ENCODE measurements at places on chromosomes 5 and 9. TPM values are rescaled to one million over a fixed set of nuclear protein-coding genes. Genes with fewer than 3 reads are reported as not detected.

GRCh38 chr5:140253985-140254384 is 48.9 kb downstream of the PFDN1 start:
- H3K4me1 ChIP-seq, result peaks cover 35% of the 10 kb centered on the region
- no peak overlapping the region for H3K4me3 ChIP-seq
- H3K27ac ChIP-seq, result peak overlapping the region; percentile 4
- DNase-seq, result no peak
- no peaks in the 10 kb centered on the region for H3K27me3 ChIP-seq

DNA sequence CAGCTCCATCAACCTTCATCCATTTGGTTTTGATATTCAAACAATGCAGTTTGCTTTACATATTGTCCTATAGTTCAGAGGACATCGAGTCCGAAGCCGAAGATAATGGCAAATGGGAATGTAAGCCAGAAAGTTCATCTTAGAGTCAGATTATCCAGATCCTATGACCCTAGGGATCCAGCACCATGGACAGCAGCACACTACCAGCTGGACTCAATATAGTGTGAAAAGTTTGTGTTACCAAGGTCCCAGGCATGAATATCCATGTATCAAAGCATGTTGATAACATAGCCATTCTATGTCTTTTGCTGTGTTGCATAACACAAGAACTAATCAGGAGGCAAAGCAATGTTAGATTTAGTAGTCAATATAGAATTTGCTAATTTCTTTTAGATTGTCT is 46.3 kb downstream of the FSTL4 start:
- H3K36me3 ChIP-seq, result no peaks in the 10 kb centered on the region
- H3K27me3 ChIP-seq, result no peaks in the 10 kb centered on the region
- H3K27ac ChIP-seq, result no peak overlapping the region
- H3K4me3 ChIP-seq, result no peak overlapping the region

DNA sequence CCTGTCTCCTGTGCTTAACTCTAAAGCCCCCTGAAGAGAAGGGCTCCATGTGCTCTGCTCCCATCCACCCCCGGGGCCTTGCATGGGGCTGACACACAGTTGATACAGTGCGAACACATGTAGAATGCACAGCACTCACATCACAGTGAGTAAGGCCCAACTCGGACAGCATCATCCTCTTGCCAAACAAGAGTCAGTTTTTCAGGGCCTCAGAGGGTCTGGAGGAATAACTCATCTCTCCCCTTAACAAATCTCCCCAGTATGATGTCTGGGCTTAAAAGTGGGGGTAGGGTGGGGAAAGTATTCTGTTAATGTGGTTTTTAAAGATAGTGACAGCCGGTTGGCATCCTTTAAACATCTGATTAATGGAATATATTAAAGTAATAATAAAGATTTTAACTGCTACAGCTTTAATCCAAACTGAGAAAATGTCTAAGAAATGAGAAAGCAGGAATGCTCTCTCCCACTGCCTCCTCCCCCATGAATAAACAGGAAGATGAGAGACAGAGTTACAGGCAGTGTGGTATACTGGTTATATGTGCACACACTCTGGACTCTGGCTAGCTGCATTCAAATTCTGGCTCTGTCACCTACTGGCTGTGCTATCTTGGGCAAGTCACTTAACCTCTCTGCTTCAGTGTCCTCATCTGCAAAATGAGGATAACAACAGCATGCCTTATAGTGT is 22.5 kb downstream of the APBA1 start:
- no peaks in the 10 kb centered on the region for H3K27me3 ChIP-seq
- H3K4me3 ChIP-seq, result no peak overlapping the region
- H3K36me3 ChIP-seq, result no peaks in the 10 kb centered on the region
- peaks cover 15% of the 10 kb centered on the region for H3K4me1 ChIP-seq
- H3K27ac ChIP-seq, result peak overlapping the region; percentile 7

- no peak for DNase-seq
- H3K27me3 ChIP-seq, result no peaks in the 10 kb centered on the region
- H3K36me3 ChIP-seq, result no peaks in the 10 kb centered on the region
- no peak overlapping the region for H3K4me3 ChIP-seq
- no peaks in the 10 kb centered on the region for H3K4me1 ChIP-seq
These were observed 7.0 kb upstream of the MOCS2 start for GRCh38 chr5:53116597-53116996.

GRCh38 chr5:74322191-74322590 is 318.3 kb downstream of the ENC1 start:
- peaks cover 9% of the 10 kb centered on the region for H3K4me1 ChIP-seq
- H3K4me3 ChIP-seq, result no peak overlapping the region
- no peak overlapping the region for H3K27ac ChIP-seq
- H3K36me3 ChIP-seq, result no peaks in the 10 kb centered on the region
- DNase-seq, result no peak
- H3K27me3 ChIP-seq, result peaks cover 3% of the 10 kb centered on the region

DNA sequence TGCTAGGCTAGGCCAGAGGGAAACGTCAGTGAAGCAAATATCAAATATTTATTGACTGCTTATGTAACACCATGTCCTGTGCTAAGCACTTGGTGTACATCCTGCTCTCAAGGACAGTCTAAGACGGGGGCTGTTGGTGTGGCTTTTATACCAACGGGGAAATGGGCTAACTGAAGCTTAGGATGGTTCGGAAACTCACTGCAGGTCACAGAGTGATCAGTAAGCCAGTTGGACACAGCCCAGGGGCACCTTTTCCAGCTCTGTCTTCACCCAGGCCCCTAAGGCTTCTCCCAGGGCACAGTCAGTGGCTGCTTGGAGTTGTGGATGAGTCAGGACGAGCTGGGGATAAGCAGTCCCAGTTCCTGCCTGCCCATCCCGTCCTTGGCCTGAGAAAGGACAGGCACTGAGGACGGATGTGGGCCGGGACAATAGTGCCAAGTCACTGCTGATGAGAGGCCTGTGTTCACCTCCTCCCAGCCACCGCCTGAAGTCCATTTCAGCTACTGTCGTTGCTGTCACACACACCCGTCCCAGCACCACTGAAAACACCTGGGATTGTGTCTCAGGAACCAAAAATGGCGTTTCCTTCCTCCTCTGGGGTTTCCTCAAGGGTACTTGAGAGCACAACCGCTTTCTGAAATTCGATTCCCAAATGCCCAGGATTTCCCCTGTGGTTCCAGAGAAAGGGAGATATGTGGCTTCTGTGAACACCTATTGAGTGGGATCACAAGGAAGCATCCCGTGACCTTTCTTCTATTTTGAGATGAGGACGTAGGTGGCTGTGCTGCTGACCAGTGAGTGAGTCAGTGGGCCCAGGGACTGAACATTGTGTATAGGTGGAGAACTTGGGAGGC is 17.5 kb upstream of the SPRY4 start:
- peaks cover 17% of the 10 kb centered on the region for H3K4me1 ChIP-seq
- H3K27ac ChIP-seq, result peak overlapping the region; percentile 94
- no peaks in the 10 kb centered on the region for H3K27me3 ChIP-seq
- H3K36me3 ChIP-seq, result peaks cover 10% of the 10 kb centered on the region
- peak overlapping the region; percentile 32 for H3K4me3 ChIP-seq

GRCh38 chr5:1324719-1325190 is 20.1 kb downstream of the CLPTM1L start:
- peak; percentile 30 for DNase-seq
- H3K4me1 ChIP-seq, result no peaks in the 10 kb centered on the region
- H3K27ac ChIP-seq, result no peak overlapping the region
- H3K36me3 ChIP-seq, result peaks cover 46% of the 10 kb centered on the region
- H3K27me3 ChIP-seq, result no peaks in the 10 kb centered on the region

- no peaks in the 10 kb centered on the region for H3K4me1 ChIP-seq
- H3K4me3 ChIP-seq, result no peak overlapping the region
- H3K27ac ChIP-seq, result no peak overlapping the region
- H3K36me3 ChIP-seq, result no peaks in the 10 kb centered on the region
- no peaks in the 10 kb centered on the region for H3K27me3 ChIP-seq
- DNase-seq, result no peak
These were observed 39.7 kb downstream of the RAPGEF6 start for GRCh38 chr5:131595088-131596033.

DNA sequence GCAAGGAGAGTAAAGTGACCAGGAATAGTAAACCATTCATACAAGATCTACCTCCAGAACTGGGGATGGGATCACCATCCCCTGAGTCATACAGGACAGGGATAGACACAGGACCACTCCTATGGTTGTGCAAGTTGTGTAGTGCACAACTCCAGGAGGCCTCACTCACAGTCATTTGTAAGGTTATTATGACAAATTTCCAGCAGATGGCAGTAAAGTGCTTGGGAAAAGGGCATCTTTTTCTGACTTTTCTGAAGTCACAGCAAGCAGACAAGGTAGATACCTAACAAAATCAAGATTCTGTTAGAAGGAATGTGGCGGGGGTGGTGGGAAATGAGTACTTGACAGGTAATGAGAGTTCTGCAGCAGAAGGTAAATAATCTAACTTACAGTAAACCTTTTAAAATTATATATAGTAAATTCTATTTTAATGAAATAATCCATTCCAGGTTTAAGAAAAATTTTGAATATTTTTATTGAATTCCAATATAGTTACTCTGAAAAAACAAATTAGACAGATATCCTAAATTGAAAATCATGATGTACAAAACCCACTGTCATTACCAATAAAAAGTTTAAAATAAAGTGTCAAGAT is 16.7 kb upstream of the KIF27 start:
- peak; percentile 65 for DNase-seq
- H3K27me3 ChIP-seq, result no peaks in the 10 kb centered on the region
- no peak overlapping the region for H3K27ac ChIP-seq
- H3K4me1 ChIP-seq, result peaks cover 29% of the 10 kb centered on the region
- H3K4me3 ChIP-seq, result no peak overlapping the region

DNA sequence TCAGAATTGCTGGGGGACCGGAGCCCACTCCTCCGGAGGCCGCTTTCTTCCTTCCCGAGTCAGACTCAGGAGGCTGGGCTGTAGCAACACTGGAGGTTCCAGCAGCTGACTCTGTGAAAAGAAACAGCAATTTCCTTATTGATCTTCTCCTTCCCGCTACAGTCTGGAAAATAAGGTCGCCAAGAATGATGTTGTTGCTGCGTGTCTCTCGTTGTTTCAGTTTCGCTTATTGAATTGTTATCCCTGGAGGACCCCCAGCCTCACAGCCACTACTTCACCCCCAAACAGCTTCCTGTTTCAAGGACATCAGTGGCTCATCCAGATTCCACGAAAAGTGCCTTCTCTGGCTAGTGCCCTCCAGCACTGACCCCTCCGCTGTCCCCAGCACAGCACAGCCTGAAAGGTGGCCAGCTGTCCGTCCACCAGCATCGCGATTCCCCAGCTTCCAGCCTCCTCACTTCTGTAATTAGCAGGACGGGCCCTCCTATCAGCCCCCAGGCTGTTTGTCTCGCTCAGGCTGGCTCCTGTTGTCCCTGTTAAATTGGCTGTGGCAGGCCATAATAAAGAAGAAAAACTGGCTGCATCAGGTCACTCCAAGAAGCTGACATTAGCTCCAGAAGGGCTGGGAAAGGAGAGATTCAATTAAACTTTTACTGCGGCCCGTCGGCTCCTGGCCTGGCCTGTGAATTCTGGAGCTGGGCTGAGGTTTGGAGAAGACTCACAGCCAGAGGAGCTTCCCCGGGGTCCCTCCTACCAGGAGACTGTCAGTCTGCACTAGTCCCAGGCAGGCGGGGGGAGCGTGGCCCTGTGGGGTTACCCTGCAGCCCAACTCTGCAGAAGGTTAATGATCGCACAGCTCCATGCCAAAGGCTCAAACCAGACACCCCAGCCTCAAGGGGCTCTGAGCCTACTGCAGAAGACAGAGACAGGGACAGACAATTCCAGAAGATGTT is 40.5 kb downstream of the OLFM1 start:
- no peak overlapping the region for H3K4me3 ChIP-seq
- H3K27me3 ChIP-seq, result no peaks in the 10 kb centered on the region
- no peak overlapping the region for H3K27ac ChIP-seq

- H3K4me3 ChIP-seq, result no peak overlapping the region
- H3K27ac ChIP-seq, result no peak overlapping the region
- no peaks in the 10 kb centered on the region for H3K36me3 ChIP-seq
- DNase-seq, result no peak
These were observed 605.4 kb downstream of the DNAH5 start for GRCh38 chr5:13339093-13339492.

DNA sequence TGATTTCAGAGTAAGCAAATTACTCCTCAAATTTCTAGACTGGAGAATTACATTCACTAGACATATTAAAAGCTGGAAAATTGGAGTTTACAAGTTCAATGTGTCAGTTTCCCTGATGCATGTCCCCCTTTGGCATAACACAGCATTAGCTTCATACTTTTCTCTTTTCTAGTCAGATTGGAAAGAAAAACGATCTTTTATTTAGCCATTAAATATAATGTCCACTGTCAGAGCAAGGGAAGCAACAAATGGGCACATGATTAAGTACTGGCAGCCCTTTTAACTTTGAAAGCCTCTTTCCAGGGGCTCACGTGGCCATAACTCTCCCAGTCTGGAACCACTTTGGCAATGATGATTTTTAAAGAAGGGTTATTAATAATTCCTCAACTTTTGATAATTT is 203.3 kb downstream of the KCNN2 start:
- DNase-seq, result no peak
- H3K27ac ChIP-seq, result no peak overlapping the region
- H3K4me3 ChIP-seq, result no peak overlapping the region
- H3K27me3 ChIP-seq, result no peaks in the 10 kb centered on the region
- H3K4me1 ChIP-seq, result no peaks in the 10 kb centered on the region

GRCh38 chr5:136242611-136243010 is 49.6 kb upstream of the SMIM32 start:
- no peak overlapping the region for H3K27ac ChIP-seq
- H3K4me3 ChIP-seq, result no peak overlapping the region
- no peak for DNase-seq
- no peaks in the 10 kb centered on the region for H3K4me1 ChIP-seq
- peaks cover 18% of the 10 kb centered on the region for H3K27me3 ChIP-seq

- H3K27me3 ChIP-seq, result no peaks in the 10 kb centered on the region
- no peaks in the 10 kb centered on the region for H3K36me3 ChIP-seq
- H3K4me1 ChIP-seq, result peaks cover 5% of the 10 kb centered on the region
These were observed 129.9 kb downstream of the ZSWIM6 start for GRCh38 chr5:61461926-61462325.

GRCh38 chr5:147901599-147902039 is 4.7 kb downstream of the C5orf46 start:
- H3K4me1 ChIP-seq, result peaks cover 12% of the 10 kb centered on the region
- H3K4me3 ChIP-seq, result no peak overlapping the region
- peak overlapping the region; percentile 69 for H3K27ac ChIP-seq
- H3K27me3 ChIP-seq, result no peaks in the 10 kb centered on the region

- no peaks in the 10 kb centered on the region for H3K36me3 ChIP-seq
- peaks cover 12% of the 10 kb centered on the region for H3K4me1 ChIP-seq
- H3K4me3 ChIP-seq, result peak overlapping the region; percentile 50
These were observed 577.7 kb downstream of the EBF1 start for GRCh38 chr5:158521995-158522394.

GRCh38 chr9:92180669-92181181 is 65.5 kb upstream of the SPTLC1 start:
- H3K27me3 ChIP-seq, result no peaks in the 10 kb centered on the region
- H3K4me3 ChIP-seq, result no peak overlapping the region
- no peaks in the 10 kb centered on the region for H3K36me3 ChIP-seq
- H3K4me1 ChIP-seq, result peaks cover 11% of the 10 kb centered on the region
- peak; percentile 99 for DNase-seq
- H3K27ac ChIP-seq, result peak overlapping the region; percentile 11

Gene ZER1
- total RNA-seq, result 26.4 TPM

Gene NOXA1
- total RNA-seq, result 0.88 TPM

Gene RANBP6
- total RNA-seq, result 19.7 TPM

Gene ADGRD2
- total RNA-seq, result not detected

Gene NTNG2
- total RNA-seq, result 13.0 TPM

Gene RETREG1
- total RNA-seq, result 8.3 TPM

Gene PHAX
- 61.9 TPM for total RNA-seq

Gene GRIN1
- not detected for total RNA-seq

Gene LVRN
- under 0.01 TPM for total RNA-seq

Gene PSD2
- 0.29 TPM for total RNA-seq

Gene DDX4
- total RNA-seq, result not detected

Gene KIF4B
- total RNA-seq, result not detected

Gene OR13D1
- not detected for total RNA-seq

Gene TMEFF1
- 1.2 TPM for total RNA-seq

Gene DCANP1
- not detected for total RNA-seq

Gene CLIC3
- total RNA-seq, result 1.5 TPM

Gene CD14
- 1.8 TPM for total RNA-seq
